ENCODE measurements at places on chromosomes 12 and 14.

DNA sequence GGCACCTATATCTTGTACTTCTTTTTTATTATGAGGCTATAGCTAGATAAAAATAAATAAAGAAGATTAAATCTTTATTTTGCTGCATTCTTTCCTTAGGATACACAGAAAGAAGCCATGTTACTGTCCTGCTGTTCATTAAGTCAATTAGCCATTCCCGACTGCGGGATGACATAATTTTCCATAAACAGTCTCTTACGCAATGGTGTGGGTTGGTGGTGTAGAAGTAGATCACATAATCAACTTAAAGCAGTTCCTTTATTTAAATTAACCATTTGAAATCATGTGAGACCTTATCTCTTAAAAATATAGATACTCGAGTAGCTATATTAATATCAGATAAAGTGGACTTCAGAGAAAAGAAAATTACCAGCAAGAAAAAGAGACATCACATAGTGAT is 40.2 kb downstream of the TAOK3 start:
- H3K36me3 ChIP-seq: no peaks in the 10 kb centered on the region
- peaks cover 17% of the 10 kb centered on the region for H3K27me3 ChIP-seq
- no peak overlapping the region for H3K27ac ChIP-seq

GRCh38 chr14:98682726-98683125 is 589.3 kb downstream of the BCL11B start:
- H3K27ac ChIP-seq: no peak overlapping the region
- no peaks in the 10 kb centered on the region for H3K36me3 ChIP-seq
- H3K27me3 ChIP-seq: peaks cover 4% of the 10 kb centered on the region
- H3K4me1 ChIP-seq: no peaks in the 10 kb centered on the region
- no peak for DNase-seq
- no peak overlapping the region for H3K4me3 ChIP-seq

DNA sequence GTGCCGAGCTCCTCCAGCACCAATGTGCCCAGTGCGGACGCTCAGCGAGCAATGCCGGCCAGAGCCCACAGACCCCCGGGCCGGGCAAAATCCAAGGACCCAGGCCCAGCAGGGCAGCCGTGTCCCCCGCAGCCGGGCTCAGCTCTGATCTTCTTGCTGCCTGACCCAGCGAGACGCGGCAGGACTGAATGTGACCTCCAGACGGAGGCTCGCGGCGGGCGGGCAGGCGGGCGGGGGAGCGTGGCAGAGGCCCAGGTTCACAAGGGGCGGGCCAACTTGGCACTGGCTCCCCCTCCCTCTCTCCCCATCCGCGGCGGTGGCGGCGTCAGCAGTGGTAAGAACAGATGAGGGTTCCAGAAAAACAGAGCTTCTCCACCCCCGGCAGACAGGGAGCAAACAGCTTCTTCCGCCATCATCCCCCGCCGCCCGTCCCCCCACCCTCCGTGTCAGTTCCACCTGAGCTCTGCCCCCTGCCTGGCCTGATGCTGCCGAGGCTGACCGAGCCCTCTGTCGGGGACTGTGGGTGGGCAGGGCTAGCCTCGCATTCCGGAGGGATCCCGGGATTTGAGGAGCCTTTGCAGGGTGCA is 94.3 kb downstream of the RFLNA start:
- H3K27me3 ChIP-seq: peaks cover 9% of the 10 kb centered on the region
- peak; percentile 75 for DNase-seq
- H3K4me3 ChIP-seq: peak overlapping the region; percentile 60
- H3K27ac ChIP-seq: no peak overlapping the region
- peaks cover 75% of the 10 kb centered on the region for H3K4me1 ChIP-seq

GRCh38 chr14:30271811-30272323 is 287.1 kb upstream of the G2E3 start:
- peaks cover 22% of the 10 kb centered on the region for H3K4me1 ChIP-seq
- no peak overlapping the region for H3K27ac ChIP-seq
- no peak overlapping the region for H3K4me3 ChIP-seq
- peaks cover 9% of the 10 kb centered on the region for H3K27me3 ChIP-seq

- no peak overlapping the region for H3K4me3 ChIP-seq
- H3K4me1 ChIP-seq: no peaks in the 10 kb centered on the region
- H3K36me3 ChIP-seq: peaks cover 85% of the 10 kb centered on the region
- DNase-seq: no peak
Measured at GRCh38 chr14:60856111-60856510, 121.5 kb downstream of the MNAT1 start.

DNA sequence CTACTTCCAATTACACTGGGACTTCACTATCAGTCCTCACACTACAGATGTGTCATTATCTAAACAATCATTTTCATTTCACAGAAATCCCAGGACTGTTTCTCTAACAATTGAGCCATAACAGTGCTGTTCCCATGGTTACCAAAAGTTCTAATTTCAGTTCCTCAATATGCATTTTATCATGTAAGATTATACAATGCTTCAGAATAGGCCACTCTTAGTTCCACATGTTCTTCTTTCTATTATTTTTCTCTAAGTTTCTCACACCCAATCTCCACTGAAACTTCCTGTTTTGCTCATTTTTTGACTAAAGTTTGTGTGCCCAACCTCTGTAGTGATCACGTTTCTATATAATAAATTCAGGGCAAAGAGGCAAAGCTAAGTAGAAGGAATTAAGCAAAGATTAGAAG is 185.8 kb downstream of the DUSP6 start:
- H3K27ac ChIP-seq: no peak overlapping the region
- no peak for DNase-seq
- peaks cover 12% of the 10 kb centered on the region for H3K36me3 ChIP-seq
- no peak overlapping the region for H3K4me3 ChIP-seq

DNA sequence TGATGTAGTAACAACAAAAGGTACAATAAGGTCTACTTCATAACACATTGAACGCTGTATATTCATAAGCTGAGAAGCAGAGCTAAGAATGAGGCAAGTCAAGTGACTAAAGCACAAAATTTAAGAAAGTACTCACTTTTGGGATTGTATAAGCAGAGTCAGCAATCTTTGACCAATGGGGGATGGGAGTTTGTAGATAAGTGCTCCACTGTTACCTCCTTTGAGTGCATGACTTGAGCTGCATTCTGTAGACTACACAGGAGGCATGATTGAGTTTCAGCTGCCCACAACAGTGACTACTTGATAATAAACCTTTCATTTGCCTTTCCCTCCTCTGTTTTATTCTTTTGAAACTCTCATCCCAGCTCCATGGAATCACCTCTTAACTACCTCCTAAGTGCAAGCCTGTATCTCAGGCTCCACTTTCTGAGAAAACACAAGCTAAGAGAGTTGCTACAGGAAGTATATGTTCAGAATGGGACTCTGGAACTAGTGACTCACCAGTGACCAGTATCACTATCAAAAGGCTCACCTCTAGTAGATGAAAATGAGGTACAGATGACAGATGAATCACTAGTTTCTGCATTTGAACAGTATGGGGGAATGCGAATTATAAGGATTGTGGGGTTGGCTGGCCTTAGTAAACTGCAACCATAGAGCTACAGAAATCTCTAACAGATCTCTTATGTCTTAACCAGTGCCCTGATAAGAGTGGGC is 49.2 kb downstream of the SLC35F4 start:
- no peak for DNase-seq
- H3K4me3 ChIP-seq: no peak overlapping the region
- H3K27me3 ChIP-seq: peaks cover 7% of the 10 kb centered on the region
- H3K4me1 ChIP-seq: peaks cover 13% of the 10 kb centered on the region

Data from nephron progenitor cell (in vitro differentiated cells).